Pancreas (tissue), 10 donors: ENCODE measurements at places on chromosomes 2 and 18. TPM values are rescaled to one million over a fixed set of nuclear protein-coding genes. Genes with fewer than 3 reads are reported as not detected.

GRCh38 chr2:3637692-3638455 lies 20.1 kb upstream of the ALLC start:
- no peaks in the 10 kb centered on the region for H3K27me3 ChIP-seq
- DNase-seq, result peak; percentile 0
- H3K27ac ChIP-seq, result no peak overlapping the region
- H3K36me3 ChIP-seq, result no peaks in the 10 kb centered on the region

- H3K36me3 ChIP-seq, result no peaks in the 10 kb centered on the region
- DNase-seq, result no peak
- no peak overlapping the region for H3K27ac ChIP-seq
- no peaks in the 10 kb centered on the region for H3K4me1 ChIP-seq
- no peak overlapping the region for H3K4me3 ChIP-seq
- no peaks in the 10 kb centered on the region for H3K27me3 ChIP-seq
Measured at GRCh38 chr18:24491927-24492834, 31.7 kb downstream of the HRH4 start.

GALR1 gene
- total RNA-seq, result not detected

GRCh38 chr2:219409619-219410018 lies 8.6 kb upstream of the DES start:
- no peaks in the 10 kb centered on the region for H3K4me1 ChIP-seq
- no peaks in the 10 kb centered on the region for H3K36me3 ChIP-seq
- H3K27me3 ChIP-seq, result no peaks in the 10 kb centered on the region
- no peak overlapping the region for H3K27ac ChIP-seq
- DNase-seq, result no peak
- H3K4me3 ChIP-seq, result no peak overlapping the region

TTC21B gene
- total RNA-seq, result 7.5 TPM

PCARE gene
- total RNA-seq, result not detected

DNA sequence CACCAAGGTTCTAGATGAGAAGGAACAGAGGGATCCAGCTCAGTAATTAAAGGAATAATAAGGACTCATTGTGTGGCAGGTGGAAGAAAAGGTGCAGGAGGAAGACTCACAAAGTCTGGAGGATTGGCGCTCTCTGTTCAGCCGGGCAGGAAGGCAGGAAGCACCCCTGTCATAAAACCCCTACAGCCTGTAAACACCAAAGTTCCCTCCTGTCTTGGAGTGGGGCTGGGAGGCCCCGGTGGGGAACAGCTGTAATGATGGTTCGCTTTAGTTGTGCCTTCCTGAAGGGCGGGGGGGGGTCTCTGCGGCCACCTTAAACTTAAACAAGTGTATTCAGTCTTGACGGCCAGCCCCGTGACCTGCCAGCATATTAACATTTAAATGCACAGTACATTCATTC lies 84.3 kb downstream of the GBX2 start:
- H3K4me1 ChIP-seq, result no peaks in the 10 kb centered on the region
- no peak for DNase-seq
- H3K36me3 ChIP-seq, result no peaks in the 10 kb centered on the region
- no peak overlapping the region for H3K4me3 ChIP-seq
- H3K27ac ChIP-seq, result no peak overlapping the region

C18orf32 gene
- 25.1 TPM for total RNA-seq

GRCh38 chr18:79748321-79749180 lies 49.2 kb upstream of the KCNG2 start:
- H3K36me3 ChIP-seq, result peaks cover 1% of the 10 kb centered on the region
- H3K27me3 ChIP-seq, result no peaks in the 10 kb centered on the region
- no peak overlapping the region for H3K27ac ChIP-seq
- DNase-seq, result no peak
- no peak overlapping the region for H3K4me3 ChIP-seq
- no peaks in the 10 kb centered on the region for H3K4me1 ChIP-seq

DNA sequence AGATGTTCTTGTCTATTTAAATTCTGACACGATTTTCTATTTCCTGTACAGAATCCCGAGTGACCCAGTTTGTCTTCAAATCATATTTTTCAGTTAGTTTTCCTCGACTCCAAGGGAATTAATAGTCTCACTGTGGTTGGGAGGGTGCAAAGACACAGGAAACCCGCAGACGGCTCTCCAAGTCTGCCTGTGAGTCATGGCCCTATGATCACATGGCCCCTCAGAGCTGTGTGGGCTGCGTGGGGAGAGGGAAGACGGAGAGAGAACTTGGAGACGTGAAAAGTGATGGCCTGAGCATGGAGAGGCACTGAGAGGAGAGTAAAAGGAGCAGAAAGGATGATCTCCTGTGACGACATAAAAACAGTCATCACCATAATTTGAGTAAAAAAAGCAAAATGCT lies 989.9 kb downstream of the DCDC2C start:
- no peaks in the 10 kb centered on the region for H3K27me3 ChIP-seq
- no peaks in the 10 kb centered on the region for H3K4me1 ChIP-seq
- no peak for DNase-seq

CCDC74A gene
- 1.0 TPM for total RNA-seq

DNA sequence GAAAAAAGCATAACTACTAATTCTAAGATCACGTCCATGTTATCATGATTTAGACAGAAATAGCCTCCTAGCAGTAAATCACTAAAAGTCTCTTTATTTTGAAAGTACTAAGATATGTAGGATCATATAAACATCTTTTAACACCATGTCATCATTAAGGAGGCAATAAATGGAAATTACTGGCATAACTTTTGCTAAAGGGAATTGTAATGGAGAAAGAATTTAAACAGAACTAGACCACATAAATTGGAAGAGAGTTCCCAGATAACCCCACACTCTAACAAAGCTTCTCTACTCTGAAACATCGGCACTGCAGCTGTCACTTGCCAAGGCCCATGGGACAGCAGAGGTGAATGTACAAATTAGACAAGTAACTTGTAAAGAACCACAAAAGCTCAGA lies 29.5 kb downstream of the STK39 start:
- no peaks in the 10 kb centered on the region for H3K27me3 ChIP-seq
- H3K4me1 ChIP-seq, result peaks cover 11% of the 10 kb centered on the region
- H3K36me3 ChIP-seq, result no peaks in the 10 kb centered on the region
- no peak overlapping the region for H3K27ac ChIP-seq
- no peak overlapping the region for H3K4me3 ChIP-seq

DNA sequence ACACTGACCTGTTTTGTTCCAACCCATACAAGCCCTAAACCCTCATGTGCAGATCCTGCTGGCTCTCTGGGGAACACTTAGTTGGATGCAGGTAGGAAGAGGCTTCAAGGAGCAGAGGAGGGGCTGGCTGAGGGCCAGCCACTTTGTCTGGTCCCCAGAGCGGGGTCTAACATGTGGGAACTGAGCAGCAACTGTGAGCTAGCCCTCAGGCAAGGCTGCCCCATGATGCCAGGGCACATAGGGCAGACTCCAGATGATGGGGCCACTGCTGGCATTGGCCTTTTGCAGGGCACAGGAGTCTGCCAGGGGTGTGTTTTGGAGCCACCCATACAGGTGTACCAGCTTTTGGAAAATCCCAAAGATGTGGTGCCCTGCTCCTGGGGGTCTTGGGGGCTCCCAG lies 67.7 kb downstream of the HPCAL1 start:
- no peaks in the 10 kb centered on the region for H3K36me3 ChIP-seq
- DNase-seq, result no peak
- no peak overlapping the region for H3K27ac ChIP-seq
- H3K4me1 ChIP-seq, result peaks cover 73% of the 10 kb centered on the region

- H3K36me3 ChIP-seq, result no peaks in the 10 kb centered on the region
- peak overlapping the region; percentile 87 for H3K27ac ChIP-seq
- no peaks in the 10 kb centered on the region for H3K27me3 ChIP-seq
- peaks cover 79% of the 10 kb centered on the region for H3K4me1 ChIP-seq
- DNase-seq, result no peak
Measured at GRCh38 chr2:234976479-234977227, 24.8 kb downstream of the SH3BP4 start.
